ENCODE measurements at places on chromosomes 1 and 21. TPM values are rescaled to one million over a fixed set of nuclear protein-coding genes. Genes with fewer than 3 reads are reported as not detected.

Gene KRTAP21-2
- not detected for total RNA-seq

Gene LCE1B
- total RNA-seq: not detected

Gene IKBKE
- total RNA-seq: 12.5 TPM

- H3K27me3 ChIP-seq: no peaks in the 10 kb centered on the region
- H3K4me3 ChIP-seq: no peak overlapping the region
- no peak for DNase-seq
- no peak overlapping the region for H3K27ac ChIP-seq
These were observed 12.4 kb downstream of the RIPK4 start for GRCh38 chr21:41754479-41754891.

- H3K4me3 ChIP-seq: no peak overlapping the region
These were observed 19.1 kb upstream of the ANGPTL7 start for GRCh38 chr1:11170102-11170501.

GRCh38 chr1:207868251-207868773, 42.6 kb downstream of the CD34 start:
- H3K27ac ChIP-seq: peak overlapping the region; percentile 95
- H3K4me1 ChIP-seq: peaks cover 84% of the 10 kb centered on the region
- peaks cover 20% of the 10 kb centered on the region for H3K36me3 ChIP-seq
- peak; percentile 68 for DNase-seq
- no peaks in the 10 kb centered on the region for H3K27me3 ChIP-seq
- H3K4me3 ChIP-seq: peak overlapping the region; percentile 88

DNA sequence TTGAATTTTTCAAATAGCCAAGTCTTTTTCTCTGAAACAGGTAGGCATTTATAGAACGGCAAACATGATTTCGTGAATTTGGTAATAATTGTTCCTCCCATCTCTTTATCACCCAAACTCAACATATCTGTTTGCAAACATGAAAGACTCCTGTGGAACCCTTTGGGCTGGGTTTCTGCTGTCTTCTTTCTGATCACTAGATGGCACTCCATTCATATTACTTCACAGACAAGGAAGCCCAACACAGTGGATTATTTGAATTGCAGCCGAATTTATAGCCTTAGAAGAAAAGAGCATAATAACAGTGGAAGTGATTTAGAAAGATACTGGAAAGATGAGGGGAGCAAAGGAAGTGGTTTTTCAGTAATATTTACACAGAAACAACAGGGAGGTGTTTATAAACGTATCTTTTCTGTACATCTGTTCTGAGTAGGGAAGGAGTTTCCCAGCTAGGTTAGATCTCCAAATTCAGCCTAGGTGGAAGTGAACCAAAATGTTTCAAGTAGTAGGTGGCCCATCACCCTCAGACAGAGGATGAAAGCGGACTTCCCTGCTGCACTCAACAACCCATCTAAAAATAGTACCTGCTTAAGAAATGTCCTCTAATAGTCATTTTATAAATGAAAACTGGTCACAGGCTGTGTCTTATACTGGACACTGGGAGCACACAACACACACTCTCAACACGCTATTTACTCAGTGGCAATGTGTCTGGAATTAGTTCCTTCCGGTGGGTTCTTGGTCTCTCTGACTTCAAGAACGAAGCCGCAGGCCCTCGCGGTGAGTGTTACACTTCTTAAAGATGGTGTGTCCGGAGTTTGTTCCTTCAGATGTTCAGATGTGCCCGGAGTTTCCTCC, 67.6 kb downstream of the MAP3K21 start:
- no peak for DNase-seq
- H3K4me3 ChIP-seq: no peak overlapping the region
- H3K36me3 ChIP-seq: no peaks in the 10 kb centered on the region
- peaks cover 10% of the 10 kb centered on the region for H3K27me3 ChIP-seq
- no peaks in the 10 kb centered on the region for H3K4me1 ChIP-seq

- no peaks in the 10 kb centered on the region for H3K36me3 ChIP-seq
- H3K27ac ChIP-seq: no peak overlapping the region
- no peaks in the 10 kb centered on the region for H3K27me3 ChIP-seq
- no peaks in the 10 kb centered on the region for H3K4me1 ChIP-seq
- no peak overlapping the region for H3K4me3 ChIP-seq
These were observed 144.5 kb upstream of the DNAH14 start for GRCh38 chr1:224785040-224785328.

- DNase-seq: no peak
- no peak overlapping the region for H3K4me3 ChIP-seq
- no peak overlapping the region for H3K27ac ChIP-seq
- no peaks in the 10 kb centered on the region for H3K27me3 ChIP-seq
These were observed 25.3 kb downstream of the RBM11 start for GRCh38 chr21:14241297-14241696.

DNA sequence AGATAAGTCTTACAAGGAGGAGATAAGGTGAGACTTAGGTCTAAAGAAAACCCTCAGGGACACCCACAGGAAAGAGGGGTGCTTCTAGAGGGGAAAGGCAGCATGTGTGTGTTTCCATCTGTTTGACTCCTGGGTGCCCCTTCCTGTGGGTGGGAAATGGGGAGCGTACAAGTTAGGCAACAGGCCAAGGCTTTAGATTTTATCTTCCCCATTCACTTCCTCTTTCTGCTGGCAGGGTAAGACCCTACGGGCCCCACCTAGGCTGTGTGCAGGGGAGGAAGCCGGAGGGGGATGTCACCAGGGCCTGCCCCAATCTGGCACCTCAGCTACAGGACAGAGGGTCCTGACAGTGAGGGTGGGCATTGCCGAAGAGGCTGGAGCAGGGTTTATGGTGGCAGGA, 2.5 kb upstream of the OLIG1 start:
- H3K4me3 ChIP-seq: no peak overlapping the region
- H3K27ac ChIP-seq: no peak overlapping the region
- H3K4me1 ChIP-seq: peaks cover 25% of the 10 kb centered on the region
- H3K27me3 ChIP-seq: peaks cover 83% of the 10 kb centered on the region
- no peak for DNase-seq

DNA sequence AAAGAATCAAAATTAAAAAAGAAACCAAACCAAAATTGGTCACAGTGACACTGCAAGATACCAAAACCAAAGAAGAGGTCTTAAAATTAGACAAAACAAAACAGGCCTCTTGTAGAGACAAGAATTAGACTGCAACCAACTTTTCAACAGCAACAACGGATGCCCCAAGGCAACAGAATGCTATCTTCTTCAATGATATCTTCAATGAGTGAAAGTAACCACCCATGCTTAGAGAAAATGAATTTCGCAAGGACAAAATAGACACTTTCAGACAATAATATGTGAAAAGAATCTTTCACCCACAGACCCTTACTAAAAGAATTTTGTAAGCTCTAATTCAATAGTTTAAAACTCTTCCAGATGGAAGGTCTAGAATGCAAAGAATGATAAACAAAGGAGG, 41.7 kb downstream of the USP48 start:
- H3K36me3 ChIP-seq: peaks cover 70% of the 10 kb centered on the region
- no peaks in the 10 kb centered on the region for H3K4me1 ChIP-seq
- no peak for DNase-seq
- H3K27me3 ChIP-seq: no peaks in the 10 kb centered on the region

DNA sequence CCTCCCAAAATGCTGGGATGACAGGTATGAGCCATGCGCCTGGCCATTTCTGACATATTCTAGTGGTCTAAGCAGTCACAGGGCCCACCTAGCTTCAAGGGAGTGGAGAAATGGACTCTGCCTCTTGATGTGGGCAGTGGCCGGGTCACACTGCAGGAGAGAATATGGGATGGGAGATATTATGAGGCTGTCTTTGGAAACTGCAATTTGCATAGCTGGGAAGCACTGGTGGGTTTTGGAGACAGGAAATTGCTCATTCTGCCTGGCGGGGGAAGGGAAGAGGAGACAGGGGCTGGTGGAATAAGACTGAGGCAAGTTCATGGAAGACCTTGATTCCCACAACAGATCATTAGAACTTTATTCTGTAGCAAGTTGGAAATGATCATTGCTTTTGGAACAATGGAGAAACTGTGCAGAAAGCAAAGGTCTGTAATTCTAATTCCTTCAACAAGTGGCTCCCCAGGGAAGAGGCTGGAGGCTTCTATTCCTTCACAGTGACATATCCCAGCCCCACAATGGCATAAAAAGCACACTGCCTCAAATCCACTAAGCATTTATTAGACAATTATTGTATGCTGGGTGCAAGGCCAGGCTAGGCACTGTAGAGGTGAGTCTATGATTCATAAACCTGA, 10.5 kb downstream of the NCMAP start:
- no peaks in the 10 kb centered on the region for H3K36me3 ChIP-seq
- peak; percentile 24 for DNase-seq
- peaks cover 4% of the 10 kb centered on the region for H3K4me1 ChIP-seq
- H3K4me3 ChIP-seq: no peak overlapping the region
- no peaks in the 10 kb centered on the region for H3K27me3 ChIP-seq

- H3K27ac ChIP-seq: no peak overlapping the region
- DNase-seq: no peak
- H3K36me3 ChIP-seq: peaks cover 25% of the 10 kb centered on the region
- no peak overlapping the region for H3K4me3 ChIP-seq
- no peaks in the 10 kb centered on the region for H3K27me3 ChIP-seq
- H3K4me1 ChIP-seq: peaks cover 47% of the 10 kb centered on the region
These were observed 1.9 kb downstream of the BTF3L4 start for GRCh38 chr1:52057876-52058415.

GRCh38 chr21:24844671-24845070, 762.6 kb downstream of the MRPL39 start:
- H3K27me3 ChIP-seq: no peaks in the 10 kb centered on the region
- no peaks in the 10 kb centered on the region for H3K36me3 ChIP-seq
- no peak overlapping the region for H3K27ac ChIP-seq
- no peak for DNase-seq
- no peak overlapping the region for H3K4me3 ChIP-seq
- H3K4me1 ChIP-seq: no peaks in the 10 kb centered on the region

DNA sequence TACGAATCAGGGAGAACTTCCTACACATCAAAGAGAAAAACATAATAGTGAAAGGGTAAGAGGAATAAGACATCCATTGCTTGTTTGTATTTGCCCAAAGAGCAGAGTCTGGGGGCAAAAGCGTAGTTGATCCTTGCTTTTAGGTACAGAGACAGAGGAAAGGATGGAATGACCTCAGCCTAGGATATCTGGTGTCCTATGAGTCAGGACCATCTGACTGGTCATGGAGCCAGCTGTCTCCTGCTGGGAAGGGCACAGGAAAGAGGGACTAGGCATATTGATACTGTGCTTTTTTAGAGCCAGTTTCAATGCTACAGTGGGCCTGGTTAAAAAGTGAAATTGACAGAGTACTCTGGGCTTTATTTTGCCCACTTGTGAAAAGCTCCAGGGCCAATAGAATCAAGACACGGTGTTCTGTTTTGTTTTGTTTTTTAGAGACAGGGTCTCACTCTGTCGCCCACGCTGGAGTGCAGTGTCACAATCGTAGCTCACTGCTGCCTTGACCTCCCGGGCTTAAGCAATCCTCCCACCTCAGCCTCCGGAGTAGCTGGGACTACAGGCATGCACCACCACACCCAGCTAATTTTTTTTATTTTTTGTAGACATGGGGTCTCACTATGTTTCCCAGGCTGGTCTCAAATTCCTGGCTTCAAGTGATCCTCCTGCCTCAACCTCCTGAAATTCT, 3.2 kb downstream of the PLEKHO1 start:
- peak; percentile 59 for DNase-seq
- H3K4me3 ChIP-seq: peak overlapping the region; percentile 4
- peak overlapping the region; percentile 60 for H3K27ac ChIP-seq
- H3K4me1 ChIP-seq: peaks cover 41% of the 10 kb centered on the region
- H3K27me3 ChIP-seq: no peaks in the 10 kb centered on the region

DNA sequence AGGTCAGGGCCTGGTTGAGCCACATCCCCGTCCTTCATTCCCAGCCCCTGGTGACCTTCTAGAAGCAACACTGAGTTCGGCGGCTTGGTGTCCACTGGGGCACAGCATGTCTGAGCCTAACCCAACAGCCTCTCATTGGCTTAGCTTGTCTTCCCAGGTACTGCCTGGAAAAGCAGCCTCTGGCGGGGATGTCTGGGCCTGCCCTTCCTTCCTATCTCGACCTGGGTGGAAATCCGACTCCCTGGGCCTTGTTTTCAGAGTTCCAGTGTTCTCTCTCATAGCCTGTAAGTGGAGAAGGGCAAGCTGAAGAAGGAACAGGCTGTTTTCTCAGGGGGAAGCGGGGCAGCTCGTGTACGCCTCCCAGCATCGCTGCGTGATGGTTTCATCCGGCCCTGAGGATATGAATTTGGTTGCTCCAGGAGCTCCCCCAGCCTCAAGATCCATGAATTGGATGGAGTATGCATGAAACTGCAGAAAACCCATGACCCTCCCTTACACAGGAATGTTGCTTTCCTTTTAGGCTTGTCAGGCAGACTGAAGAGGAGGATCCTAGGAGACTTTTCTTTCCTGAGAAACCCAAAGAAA, 116.5 kb upstream of the IRF2BP2 start:
- no peak overlapping the region for H3K4me3 ChIP-seq
- H3K27me3 ChIP-seq: no peaks in the 10 kb centered on the region
- H3K27ac ChIP-seq: peak overlapping the region; percentile 99
- peaks cover 77% of the 10 kb centered on the region for H3K4me1 ChIP-seq

DNA sequence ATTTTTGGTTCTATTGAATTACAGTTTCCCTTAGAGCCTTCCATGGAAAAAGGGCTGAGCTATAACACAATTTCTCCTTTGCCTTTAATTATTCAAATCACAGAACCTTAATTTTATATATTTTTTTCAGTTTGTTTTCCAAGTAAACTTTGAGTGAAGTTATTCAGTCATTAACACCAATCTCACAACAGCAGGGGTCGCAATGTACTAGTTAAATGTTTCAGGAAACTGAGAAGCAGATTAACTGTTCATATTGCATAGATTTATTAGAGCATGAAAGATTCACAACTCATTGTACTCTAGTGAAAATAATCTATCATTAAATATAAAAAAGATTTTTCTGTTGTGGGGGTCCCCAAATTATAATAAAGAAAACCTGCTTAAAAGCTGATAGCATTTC, 64.1 kb downstream of the KIFAP3 start:
- no peaks in the 10 kb centered on the region for H3K4me1 ChIP-seq
- H3K4me3 ChIP-seq: no peak overlapping the region
- no peak for DNase-seq
- H3K27me3 ChIP-seq: no peaks in the 10 kb centered on the region
- peaks cover 15% of the 10 kb centered on the region for H3K36me3 ChIP-seq

DNA sequence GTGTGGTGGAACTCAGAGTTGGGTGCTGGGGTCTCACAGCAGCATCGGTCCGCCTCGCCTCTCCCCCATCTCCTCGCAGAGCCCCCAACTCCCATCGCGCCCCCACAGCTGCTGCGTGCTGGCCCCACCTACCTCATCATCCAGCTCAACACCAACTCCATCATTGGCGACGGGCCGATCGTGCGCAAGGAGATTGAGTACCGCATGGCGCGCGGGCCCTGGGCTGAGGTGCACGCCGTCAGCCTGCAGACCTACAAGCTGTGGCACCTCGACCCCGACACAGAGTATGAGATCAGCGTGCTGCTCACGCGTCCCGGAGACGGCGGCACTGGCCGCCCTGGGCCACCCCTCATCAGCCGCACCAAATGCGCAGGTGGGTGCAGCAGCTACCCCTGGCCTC, 24.2 kb downstream of the PTPRU start:
- DNase-seq: peak; percentile 48
- H3K4me3 ChIP-seq: no peak overlapping the region
- H3K27me3 ChIP-seq: peaks cover 36% of the 10 kb centered on the region
- H3K4me1 ChIP-seq: peaks cover 11% of the 10 kb centered on the region
- no peak overlapping the region for H3K27ac ChIP-seq

All from lower lobe of right lung (tissue), 2 donors.